ENCODE measurements at places on chromosomes 5 and 9. TPM values are rescaled to one million over a fixed set of nuclear protein-coding genes. Genes with fewer than 3 reads are reported as not detected.

Gene TAF11L5
- not detected for total RNA-seq

Gene GRIA1
- not detected for total RNA-seq

Gene FREM1
- total RNA-seq = 2.4 TPM

Gene CEMIP2
- 10.7 TPM for total RNA-seq

Gene PHYHD1
- total RNA-seq = 40.0 TPM

Gene DNAH5
- 0.83 TPM for total RNA-seq

Gene NCS1
- total RNA-seq = 32.1 TPM

Gene PPP6C
- total RNA-seq = 36.8 TPM

Gene RNF180
- 26.9 TPM for total RNA-seq

Gene KLF9
- total RNA-seq = 59.0 TPM

DNA sequence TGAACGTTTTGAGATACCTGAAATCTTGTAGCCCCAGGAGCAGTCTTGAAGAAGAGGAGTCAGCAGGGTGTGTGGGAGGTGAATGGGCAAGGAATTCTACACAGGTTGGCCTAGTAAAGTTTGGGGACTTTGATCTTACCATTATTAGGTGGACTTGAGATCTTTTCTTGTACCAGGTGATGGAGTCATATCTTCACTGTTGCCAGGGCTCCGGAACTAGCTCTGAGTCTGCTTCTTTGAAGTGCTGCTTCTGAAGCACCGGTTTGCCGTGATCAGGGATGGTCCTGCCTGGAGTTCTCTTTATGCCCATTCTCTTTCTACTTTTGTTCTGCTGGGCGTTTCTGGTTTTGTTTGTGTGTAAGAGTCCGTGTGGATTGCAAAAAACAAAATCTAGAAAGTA is 27.4 kb downstream of the RCL1 start:
- no peaks in the 10 kb centered on the region for H3K27me3 ChIP-seq
- H3K27ac ChIP-seq = no peak overlapping the region
- H3K36me3 ChIP-seq = no peaks in the 10 kb centered on the region
- no peak for DNase-seq
- no peak overlapping the region for H3K4me3 ChIP-seq

DNA sequence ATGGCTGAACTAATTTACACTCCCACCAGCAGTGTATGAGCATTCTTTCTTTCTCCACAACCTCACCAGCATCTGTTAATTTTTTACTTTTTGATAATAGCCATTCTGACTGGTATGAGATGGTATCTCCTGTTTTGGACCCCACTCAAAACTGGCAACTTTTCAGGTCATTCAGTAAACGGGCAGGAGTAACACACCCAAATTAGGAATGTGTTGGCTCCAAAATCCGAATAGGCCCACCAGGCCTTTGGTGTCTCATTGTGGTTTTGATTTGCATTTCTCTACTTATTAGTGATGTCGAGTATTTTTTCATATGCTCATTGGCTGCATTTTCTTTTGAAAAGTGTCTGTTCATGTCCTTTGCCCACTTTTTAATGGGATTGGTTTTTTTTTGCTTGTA is 517.1 kb downstream of the TMEM232 start:
- no peaks in the 10 kb centered on the region for H3K27me3 ChIP-seq
- no peak for DNase-seq
- no peak overlapping the region for H3K4me3 ChIP-seq
- no peak overlapping the region for H3K27ac ChIP-seq
- H3K36me3 ChIP-seq = no peaks in the 10 kb centered on the region
- H3K4me1 ChIP-seq = no peaks in the 10 kb centered on the region

- no peaks in the 10 kb centered on the region for H3K27me3 ChIP-seq
- no peaks in the 10 kb centered on the region for H3K4me1 ChIP-seq
- H3K36me3 ChIP-seq = no peaks in the 10 kb centered on the region
- no peak overlapping the region for H3K27ac ChIP-seq
- DNase-seq = no peak
Observed at GRCh38 chr5:178766936-178767912, 36.8 kb upstream of the ZNF354A start.

- DNase-seq = no peak
- H3K4me1 ChIP-seq = no peaks in the 10 kb centered on the region
- no peak overlapping the region for H3K27ac ChIP-seq
- H3K36me3 ChIP-seq = no peaks in the 10 kb centered on the region
Observed at GRCh38 chr5:22605473-22605872, 247.7 kb downstream of the CDH12 start.

DNA sequence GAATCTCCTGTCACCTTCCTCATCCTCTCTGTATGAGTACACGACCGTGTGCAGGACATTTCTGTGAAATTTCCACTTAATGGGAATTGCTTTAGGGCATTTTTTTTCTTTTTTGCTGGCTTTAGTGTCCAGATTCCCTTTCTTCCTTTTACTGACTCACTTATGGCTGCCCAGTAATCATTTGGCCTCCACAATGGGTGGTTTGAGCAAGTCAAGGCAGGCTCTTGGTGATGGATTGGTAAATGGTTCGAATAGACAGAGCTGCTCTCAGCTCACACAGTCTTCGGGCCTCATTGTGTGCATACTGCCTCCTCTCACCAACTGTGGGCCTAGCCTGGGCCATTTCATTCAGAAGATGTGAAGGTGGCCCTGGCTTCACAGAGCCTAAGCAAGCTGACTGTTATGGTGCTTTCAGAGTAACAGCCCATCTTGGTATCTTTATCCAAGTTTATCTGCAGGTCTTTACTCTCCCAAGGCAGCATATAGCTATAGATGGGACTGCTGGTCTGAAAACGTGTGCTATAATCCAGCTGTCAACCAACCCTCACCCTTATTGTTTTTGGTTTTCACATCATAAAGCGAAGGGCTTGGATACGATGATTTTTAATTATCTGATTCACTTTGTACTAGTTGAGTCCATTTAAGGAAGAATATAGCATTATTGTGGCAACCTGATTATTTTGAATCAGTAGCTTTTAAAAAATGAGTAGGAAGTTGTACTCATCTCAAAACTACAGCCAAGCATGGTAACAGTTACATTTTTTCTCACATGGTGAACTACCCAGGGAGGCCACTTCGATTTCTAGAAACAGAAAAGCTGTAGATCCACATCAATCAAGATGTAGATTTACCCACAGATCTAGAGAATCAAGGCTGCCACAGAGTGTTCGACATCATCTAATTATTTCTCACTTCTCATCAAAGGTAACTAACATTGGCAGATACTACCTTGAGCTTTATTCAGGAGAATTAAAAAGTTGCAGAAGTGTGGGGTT is 50.4 kb upstream of the CKMT2 start:
- H3K4me1 ChIP-seq = no peaks in the 10 kb centered on the region
- H3K36me3 ChIP-seq = no peaks in the 10 kb centered on the region
- no peak overlapping the region for H3K27ac ChIP-seq
- H3K27me3 ChIP-seq = no peaks in the 10 kb centered on the region
- H3K4me3 ChIP-seq = no peak overlapping the region

- no peak for DNase-seq
- H3K4me3 ChIP-seq = no peak overlapping the region
- no peaks in the 10 kb centered on the region for H3K27me3 ChIP-seq
- H3K36me3 ChIP-seq = no peaks in the 10 kb centered on the region
- H3K27ac ChIP-seq = no peak overlapping the region
Observed at GRCh38 chr9:74940600-74940999, 12.1 kb downstream of the C9orf40 start.

Measured in ovary (tissue), 10 donors.